Esophagus squamous epithelium (tissue), 5 donors: ENCODE measurements at places on chromosomes 2 and 18.

DNA sequence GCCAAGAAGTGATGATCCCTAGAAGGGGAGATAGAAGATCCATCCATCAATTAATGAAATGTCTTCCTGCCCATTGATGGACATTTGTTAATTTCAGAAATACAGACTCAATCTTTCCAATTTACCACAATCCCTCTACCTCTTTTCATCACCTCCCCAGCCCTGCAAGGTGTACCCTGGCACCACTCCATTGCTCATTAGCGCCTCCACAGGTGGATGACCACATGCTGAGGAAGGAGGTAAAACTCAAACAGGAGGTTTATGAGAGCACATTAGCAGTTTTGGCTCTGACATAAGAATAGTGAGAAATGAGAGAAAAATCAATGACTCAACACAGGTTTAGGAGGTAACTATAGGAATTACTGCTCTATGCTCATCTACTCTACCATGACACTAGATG, 208.0 kb downstream of the C1D start:
- no peak for DNase-seq

- DNase-seq, result no peak
Measured at GRCh38 chr2:162327134-162327769, 8.8 kb upstream of the IFIH1 start.

DNA sequence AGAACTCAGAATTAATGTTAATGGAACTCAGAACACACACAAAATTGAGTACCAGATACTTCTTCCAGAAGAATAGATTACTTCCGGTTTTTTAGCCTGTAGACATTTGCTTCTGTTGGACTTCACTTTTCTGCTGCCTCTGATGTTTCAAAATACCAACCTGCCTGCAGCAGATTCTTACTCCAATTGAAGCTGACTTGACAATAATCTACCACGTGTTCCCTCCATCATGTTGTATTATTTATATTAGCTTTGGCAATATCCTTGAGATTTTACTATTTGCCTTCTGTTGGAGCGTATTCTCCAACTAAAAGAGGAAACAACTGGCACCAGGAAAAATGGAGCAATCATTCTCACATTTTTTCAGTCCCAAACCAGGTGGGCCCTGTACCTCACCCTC, 3.1 kb upstream of the GORASP2 start:
- DNase-seq, result no peak

GRCh38 chr2:144607891-144608521, 88.1 kb upstream of the ZEB2 start:
- DNase-seq, result no peak

DNA sequence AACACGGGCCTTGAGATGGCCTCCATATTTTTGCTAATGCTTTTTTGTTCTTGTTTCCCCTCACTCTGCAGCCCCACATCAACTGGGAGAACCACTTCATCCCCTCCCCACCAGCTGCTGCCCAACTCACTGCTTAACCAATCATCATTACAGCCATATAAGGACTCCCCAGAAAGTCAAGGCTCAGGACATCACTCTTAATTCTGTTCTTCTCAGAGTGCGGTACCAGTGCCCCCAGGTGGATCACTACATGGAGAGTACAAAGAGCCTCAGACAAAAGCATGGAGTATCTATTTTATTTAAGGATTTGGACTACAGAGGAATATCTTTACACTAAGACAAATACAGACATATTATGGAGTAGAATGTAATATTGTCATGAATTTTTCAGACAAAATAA, 340.6 kb downstream of the PAX3 start:
- DNase-seq, result no peak

DNA sequence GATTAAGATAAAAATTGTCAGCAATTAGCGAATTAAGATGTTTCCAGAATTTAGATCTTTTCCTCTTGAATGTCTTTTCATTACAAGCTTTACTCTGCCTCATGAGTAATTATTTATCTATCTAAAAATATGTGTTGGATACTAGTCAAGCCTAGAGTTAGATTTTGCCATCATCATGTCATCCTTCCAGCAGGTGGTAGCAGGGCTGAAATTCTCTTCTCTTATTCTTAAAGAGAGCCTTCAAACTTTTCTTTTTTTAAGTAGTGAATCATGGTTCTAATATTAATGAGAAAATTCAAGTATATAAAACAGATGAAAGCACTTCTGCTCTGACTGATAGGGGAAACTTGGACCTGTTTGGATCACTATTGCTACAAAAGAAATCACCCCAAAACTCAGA, 240.7 kb upstream of the EPAS1 start:
- DNase-seq, result no peak

DNA sequence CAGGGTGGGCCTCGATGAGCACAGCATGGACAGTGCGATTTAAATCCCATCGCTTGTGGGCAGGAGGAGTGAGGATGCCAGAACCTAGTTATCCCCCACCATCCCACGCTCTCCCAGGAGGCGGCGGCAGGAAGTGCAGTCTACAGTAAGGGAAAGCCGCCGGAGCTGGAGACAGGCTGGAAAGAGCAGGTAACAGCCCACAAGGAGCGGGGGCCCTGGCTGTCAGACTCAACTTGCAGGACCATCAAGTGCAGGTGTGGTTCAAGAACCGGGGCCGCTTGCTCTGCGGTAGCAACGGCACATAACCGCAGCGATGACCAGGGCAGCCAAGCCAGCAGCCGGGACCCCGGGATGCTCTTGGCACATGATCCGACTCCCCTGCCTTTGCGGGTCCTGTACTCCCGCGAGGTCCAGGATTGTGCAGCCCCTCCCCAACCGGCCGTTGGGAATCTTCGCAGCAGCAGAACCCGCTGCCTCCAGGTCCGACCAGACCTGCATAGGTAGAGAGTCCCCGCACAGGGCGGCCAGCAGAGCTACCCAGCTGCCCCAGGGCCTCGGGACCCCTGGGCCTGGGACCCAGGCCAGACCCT, 82.1 kb downstream of the BIN1 start:
- no peak for DNase-seq

- DNase-seq, result peak; percentile 3
Measured at GRCh38 chr2:174023591-174024523, 58.7 kb upstream of the SP3 start.

GRCh38 chr2:45981384-45981930, 315.8 kb upstream of the EPAS1 start:
- DNase-seq, result no peak

GRCh38 chr2:150644298-150645067, 157.0 kb upstream of the RND3 start:
- DNase-seq, result no peak

DNA sequence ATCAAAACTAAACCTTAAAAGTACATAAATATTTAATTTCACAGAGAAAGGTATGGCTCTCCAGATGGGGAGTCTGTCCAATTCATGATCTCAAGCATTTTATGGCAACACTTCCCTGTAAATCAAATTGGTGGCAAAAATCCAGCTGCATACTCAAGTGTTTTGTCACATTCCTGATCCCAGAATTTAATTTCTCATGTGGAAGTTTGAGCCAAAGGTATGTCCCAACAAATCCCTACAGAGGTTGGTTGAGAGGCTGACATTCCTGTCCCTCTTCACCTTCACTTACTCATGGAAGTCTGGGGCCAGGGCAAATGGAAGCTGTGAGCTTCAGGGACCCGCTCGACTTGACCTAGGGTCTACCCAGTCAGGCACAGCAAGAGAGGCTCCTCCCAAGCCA, 17.7 kb downstream of the KLF7 start:
- DNase-seq, result no peak

DNA sequence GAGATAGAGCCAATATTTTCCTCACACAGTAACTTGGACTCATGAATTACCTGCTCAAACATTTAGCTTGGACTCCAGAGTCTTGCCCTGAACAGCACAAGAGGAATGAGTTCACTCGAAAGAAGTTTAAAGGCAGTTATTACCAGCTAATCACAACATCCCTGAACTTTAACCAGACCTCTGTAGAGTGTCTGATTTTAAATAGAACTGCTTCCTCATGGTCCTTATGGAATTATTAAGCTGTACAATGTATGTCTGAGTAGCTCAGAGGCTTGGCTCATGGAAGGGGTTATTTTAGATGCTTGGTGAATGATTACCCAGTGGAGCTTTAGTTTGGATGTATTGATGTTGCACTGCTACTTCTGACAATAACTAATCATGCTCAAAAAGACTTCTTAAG, 183.1 kb downstream of the FMNL2 start:
- no peak for DNase-seq

DNA sequence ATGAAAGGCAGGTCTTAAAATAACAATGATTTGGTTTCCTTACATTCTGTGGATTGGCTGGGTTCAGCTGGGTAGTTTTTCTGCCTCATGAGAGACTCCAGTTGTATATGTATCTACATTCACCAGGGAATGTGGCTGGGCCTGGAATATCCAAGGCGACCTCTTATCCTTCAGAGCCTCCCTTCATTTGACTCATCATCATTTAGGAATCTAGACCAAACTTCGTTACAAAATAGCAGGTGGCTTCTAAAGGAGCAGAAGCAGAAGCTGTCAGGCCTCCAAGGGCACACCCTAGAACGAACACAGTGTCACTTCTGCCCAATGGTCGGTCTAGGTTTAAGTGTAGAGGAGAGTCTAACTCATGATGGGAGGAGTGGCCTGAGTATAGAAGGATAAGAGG, 204.2 kb downstream of the EN1 start:
- no peak for DNase-seq

DNA sequence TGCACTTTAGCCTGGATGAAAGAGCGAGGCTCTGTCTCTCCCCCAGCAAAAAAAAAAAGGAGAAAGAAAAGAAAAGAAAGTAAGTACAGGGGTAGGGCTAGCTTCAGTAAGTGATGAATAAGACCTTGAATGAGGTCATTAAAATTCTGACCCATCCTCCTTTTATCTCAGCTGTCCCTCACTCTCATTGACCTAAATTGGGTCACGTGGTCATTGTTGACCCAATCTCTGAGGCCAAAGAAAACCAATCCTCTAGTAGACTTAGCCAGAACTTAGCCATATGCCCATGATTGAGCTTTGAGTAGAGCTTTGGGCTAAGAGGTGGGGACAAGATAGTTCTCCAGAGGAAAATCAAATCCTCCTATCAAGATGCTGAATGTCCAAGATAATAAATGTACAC, 149.3 kb downstream of the PDE11A start:
- DNase-seq, result no peak

DNA sequence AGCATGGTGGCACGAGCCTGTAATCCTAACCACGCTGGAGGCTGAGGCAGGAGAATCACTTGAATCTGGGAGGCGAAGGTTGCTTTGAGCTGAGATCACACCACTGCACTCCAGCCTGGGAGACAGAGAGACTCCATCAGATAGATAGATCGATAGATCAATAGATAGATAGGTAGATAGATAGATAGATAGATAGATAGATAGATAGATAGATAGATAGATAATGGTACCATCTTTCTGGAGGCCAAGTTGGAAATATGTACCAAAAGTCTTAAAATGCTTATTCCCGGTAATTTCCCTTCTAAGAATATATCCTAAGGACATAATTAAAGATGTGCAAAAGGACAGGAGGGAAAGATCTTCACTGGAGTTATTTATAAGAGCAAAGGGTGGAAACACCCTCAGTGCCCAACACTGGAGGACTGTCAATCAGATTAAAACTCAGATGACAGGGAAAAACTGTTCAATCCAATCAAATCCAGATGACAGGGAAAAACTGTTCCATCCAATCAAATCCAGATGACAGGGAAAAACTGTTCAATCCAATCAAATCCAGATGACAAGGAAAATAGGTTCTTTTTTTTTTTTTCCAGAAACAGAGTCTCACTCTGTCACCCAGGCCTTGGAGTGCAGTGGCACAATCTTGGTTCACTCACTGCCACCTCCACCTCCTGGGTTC, 49.0 kb upstream of the UBE2F start:
- no peak for DNase-seq

DNA sequence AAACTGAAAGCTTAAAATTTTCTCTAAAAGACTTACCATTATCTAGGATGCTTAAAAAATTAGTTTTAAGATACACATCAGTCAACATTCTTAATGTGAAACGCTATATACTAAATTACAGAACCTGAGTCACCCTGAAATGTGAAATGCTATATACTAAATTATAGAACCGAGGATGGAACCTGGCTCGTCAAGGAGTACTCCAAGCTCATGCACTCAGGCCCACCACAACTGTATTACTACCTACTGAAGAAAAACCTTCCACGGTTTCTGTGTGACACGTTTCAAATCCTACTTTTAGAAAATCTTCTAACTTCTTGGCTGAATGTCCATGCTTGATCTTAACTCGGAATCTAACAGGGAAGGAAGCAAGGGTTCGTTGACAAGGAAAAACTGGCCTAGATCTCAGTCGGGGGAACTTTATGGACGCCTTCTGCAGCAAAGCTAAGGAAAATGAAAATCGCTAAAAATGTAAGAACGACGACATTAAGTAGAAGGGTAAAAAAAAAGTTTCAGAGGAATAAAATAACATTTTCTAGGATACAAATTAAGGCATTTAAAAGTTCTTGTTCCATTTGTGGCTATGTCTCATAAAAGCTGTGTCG, 1.4 kb downstream of the PRKD3 start:
- no peak for DNase-seq

GRCh38 chr18:13051159-13051558, 60.0 kb downstream of the CEP192 start:
- no peak for DNase-seq

DNA sequence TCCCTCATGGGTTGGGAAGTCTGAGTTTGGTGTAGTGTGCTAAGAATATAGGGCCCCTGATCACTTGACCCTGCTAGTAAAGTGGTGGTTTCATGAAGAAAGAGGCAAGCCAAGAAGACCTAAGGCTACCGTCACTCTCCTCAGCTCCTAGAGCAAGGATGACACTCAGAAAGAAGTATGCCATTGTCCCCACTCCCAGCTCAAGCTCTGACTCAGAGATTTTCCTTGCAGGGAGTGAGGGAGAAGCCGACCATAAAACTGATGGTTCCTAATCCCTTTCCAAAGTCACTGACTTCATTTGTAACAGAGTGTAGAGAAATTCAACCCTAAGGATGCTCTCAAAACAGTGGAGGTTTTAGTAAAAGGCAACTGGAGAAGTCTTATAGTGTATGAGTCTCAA, 80.9 kb downstream of the ICA1L start:
- no peak for DNase-seq

DNA sequence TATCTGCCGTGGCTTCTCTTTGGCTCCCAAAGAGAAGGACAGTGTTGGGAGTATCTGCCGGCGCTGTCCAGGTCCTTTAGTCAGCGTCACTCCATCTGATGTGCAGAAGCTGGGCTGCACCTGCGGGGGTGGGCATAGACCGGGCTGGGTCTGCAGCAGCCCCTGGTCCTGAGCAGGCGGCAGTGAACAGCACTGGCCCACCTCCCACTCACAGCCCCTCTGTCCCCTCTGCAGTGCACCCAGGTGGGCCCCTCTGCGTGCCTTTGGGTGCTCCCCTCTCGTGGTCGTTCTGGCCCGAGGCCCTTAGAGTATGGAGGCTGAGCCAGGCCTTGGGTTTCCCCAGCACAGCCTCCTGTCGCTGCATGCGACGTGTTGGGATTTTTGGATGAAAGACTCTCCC, 95.7 kb downstream of the USP40 start:
- DNase-seq, result no peak

- no peak for DNase-seq
Measured at GRCh38 chr2:41711736-41712135, 336.1 kb upstream of the PKDCC start.

DNA sequence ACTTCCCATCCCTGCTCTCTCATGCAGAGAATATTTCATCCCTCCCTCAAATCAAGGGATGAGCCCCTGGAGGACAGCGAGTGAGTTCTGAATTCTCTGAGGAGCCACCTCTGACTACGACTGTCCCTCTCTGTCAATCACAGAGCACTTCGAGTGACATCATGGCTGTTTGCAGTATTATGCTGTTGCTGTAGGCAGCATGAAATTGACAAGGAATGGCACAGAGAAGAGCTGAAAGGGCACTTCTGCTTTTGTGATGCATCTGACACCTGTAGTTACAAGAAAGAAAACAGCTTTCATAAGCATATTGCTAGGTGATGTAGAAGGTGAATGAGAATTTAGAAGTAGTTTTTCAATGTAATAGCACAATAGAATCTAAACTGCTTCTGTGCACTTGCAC, 166.9 kb downstream of the ARHGAP15 start:
- DNase-seq, result no peak
